ENCODE measurements at places on chromosomes 4 and X.
A peak's percentile ranks its signal among the peaks of the same experiment; 100 is the strongest.

DNA sequence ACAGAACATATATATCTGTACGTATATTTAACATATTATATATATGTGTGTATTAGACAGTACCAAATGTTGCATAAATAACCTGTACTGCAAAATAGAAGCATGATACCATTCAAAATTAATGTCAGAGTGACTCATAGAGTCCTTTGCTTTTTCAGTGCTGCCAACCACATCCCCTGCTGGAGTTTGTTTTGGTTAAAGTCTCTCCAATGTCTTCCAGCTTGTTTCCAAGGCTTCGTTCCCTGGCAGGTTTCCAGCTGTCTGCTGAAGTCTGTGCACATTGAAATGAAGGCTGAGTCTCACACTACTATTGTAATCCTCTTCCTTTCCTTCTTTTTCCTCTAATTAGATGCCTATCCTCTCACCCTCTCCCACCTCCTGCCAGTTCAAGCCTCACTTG lies 14.9 kb downstream of the NRK start:
- DNase-seq: no peak

DNA sequence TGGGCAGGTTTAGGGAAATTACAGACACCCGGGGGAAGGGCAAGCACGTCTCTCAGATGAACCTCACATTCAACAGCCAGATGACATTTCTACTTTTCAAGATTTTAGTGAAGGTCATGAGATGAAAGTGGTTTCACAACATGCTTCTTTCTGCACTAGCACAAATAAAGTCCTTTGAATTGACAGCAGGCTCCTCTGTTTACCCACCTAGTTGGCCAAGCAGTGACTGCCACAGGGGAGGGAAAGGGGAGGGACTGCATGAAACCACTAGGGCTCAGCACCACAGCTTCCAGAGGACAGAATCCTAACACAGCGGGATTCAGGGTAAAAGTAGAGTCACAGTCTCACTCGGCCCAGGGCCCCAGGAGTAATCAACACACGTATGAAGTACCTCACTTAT lies 6.2 kb downstream of the RAB40A start:
- DNase-seq: no peak

DNA sequence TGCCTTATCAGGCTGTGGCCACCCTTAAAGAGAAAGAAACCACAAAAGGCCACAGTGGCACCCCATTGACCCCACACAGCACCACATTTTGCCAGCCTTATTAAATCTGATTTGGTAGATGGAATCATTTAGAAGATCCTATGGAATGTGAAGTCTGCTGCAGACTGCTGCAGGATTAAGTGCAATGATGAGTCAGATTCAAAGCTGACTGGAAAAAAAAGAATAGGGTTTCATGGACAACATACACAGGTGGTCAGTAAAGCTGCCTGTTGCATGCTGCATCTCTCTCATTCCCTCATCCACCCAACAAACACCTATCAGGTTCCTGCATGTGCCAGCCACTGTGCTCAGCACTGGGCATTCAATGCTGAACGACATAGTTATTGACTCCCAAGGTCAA lies 56.6 kb downstream of the CHST7 start:
- no peak for DNase-seq

GRCh38 chrX:3219231-3219630 lies 127.2 kb downstream of the MXRA5 start:
- DNase-seq: no peak

GRCh38 chr4:84189144-84189543 lies 309.9 kb downstream of the NKX6-1 start:
- no peak for DNase-seq

DNA sequence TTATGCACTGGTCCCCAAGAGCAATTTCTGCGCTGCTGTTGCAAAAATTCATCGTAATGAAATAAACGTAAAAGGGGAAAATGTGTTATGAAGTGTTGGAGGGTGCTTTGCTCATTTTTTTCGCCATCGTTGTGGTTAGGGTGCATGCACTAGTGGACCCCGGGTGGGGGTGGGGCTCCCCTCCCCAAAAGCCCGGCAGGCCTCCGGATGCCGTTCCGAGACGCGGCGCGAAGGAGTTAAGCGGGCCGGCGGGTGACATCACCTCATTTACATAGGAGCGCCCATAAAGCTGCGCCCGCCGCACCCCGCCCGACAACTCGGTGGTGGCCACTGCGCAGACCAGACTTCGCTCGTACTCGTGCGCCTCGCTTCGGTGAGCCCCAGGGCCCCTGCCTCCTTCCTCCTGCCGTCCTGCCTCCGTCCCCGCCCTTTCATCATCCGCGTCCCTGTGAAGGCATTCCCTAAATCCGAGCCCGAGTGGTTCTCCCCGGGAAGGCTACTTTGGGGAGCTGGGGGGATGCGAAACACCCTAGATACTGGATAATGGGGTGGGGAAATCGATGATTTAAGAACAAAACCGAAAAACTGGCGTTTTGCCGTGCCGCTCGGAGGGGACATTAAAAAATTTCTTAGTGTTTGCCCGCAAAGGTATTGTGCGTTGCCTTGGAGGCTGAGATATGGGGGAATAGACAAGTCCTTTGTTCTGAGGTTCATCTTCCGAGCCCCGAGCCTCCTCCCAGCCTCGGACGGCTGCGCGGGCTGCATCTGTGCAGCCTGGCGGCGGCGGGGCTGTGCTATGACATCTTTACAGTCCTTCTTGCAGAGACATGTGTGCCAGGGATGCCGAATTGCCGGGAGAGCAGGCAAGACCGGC lies at the start of gene TMSB4X:
TSS of gene TMSB4X (plus strand) at position 315 of the 874 bp plus-strand sequence.
- no peak for DNase-seq

DNA sequence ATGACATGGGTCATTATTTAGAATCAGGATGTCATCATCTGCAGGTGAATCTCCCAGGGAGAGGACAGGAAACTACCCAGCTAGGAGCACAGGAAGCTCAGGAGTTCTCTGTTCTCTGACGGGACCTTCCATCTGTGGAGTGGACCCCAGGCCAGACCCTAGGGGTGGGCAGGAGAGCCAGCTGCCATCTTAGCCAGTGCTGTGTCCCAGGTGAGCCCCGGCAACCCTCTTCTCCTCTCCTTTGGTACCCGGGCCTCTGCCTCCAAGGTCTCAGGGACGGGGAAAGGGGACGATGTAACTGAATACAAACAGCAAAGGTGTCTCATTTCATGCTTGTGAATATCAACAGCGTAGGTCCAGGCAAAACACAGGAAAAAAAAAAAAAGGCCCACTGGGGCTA lies 48.5 kb downstream of the C4orf50 start:
- no peak for DNase-seq

- no peak for DNase-seq
Measured at GRCh38 chrX:14505648-14506047, 23.7 kb upstream of the GLRA2 start.

DNA sequence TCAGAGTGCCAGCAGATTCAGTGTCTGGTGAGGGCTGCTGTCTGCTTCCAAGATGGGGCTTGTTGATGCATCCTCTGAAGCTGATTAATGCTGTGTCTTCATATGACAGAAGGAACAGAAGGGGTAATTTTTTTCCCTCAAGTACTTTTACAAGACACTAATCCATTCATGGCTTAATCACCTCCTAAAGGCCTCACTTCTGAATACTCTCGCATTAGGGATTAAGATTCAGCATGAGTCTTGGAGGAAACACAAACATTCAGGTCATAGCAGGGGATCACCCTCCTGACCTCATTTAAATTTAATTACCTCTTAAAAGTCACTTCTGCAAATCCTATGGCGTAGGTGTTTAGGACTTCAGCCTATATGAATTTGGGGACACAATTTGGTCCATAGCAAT lies 1145.5 kb upstream of the PCDH10 start:
- DNase-seq: no peak

- no peak for DNase-seq
Measured at GRCh38 chr4:52984462-52984881, 122.4 kb downstream of the RASL11B start.

- DNase-seq: peak; percentile 58
Measured at GRCh38 chr4:143336781-143337599, at the start of gene GAB1. TSS of gene GAB1 (plus strand) at chr4:143336876. CDS start at chr4:143337189, 313 bp downstream.

GRCh38 chr4:8133897-8134563 lies 24.6 kb downstream of the ABLIM2 start:
- no peak for DNase-seq

GRCh38 chr4:141640696-141641095 lies 4.3 kb downstream of the IL15 start:
- DNase-seq: no peak

DNA sequence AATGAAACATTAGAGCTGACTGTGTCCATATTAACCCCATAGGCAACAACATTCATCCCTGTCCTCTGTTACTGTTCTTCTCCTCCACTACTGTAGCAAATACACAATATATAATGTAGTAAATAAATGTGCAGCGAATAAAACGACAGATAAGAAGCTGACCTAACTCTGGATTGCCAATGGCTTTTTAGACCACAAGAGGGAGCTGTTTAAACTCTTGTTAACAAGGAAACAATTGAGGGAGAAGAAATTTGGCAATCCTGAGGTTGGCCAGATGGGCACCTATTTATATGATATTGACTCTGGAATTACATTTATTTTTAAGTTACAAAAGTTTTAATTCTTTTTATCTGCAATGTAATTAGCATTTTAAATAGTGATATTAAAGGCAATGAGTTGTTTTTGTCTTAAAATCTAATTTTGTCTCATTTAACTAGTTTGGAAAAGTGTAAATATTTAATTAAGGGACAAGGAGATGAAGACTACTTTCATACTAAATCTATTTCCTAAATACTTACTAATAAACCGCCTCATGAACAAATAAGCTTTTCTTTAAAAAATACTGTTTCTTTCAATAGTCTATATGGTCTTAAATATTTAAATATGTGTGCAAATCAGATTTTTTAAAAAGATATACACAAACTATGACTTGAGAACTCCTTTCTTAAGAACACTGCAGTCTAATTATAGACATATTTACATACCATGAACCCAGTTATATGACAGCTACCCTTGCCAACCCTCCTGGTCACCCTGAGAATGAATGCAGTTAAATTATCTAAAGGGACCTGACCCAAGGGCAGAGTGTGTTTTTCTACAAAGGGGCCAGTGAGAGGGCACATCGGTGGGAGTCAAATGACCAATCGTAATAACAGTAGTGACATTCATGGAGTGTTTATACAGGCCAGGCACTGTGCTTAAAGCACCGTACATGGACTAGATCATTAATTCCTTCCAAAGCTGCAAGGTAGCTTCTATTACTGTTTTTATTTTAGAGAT lies 52.9 kb upstream of the HPF1 start:
- peak; percentile 37 for DNase-seq

- DNase-seq: no peak
Measured at GRCh38 chr4:148443512-148444295, 1.5 kb upstream of the NR3C2 start.

DNA sequence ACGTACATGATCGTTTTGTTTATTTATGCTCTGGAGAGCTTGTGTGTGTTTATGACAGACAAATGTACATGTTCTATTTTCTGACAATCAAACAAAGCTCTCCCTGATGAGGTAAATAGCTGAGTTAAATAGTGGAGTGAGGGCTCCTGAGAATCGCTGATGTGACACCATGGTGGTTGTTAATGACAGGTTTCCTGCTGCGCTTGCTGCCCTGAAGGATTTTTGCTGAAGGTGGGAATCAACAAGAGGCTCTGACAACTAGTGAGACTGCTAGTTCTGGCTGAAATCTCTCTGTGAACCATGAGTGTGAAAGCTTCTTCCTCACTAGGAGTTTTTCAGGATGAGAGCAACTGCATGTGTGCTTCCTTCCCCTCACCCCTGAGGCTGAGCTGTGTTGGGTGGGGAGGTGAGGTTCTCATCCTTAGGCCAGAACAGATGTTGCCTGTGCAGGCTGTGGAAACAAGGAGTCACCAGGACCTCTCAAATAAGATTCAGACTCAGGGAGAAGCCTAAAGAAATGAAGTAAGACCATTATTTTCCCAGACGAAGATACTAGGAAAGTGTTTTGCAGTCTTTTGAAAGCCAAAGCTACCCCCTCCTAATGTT lies 173.4 kb upstream of the JADE1 start:
- no peak for DNase-seq

DNA sequence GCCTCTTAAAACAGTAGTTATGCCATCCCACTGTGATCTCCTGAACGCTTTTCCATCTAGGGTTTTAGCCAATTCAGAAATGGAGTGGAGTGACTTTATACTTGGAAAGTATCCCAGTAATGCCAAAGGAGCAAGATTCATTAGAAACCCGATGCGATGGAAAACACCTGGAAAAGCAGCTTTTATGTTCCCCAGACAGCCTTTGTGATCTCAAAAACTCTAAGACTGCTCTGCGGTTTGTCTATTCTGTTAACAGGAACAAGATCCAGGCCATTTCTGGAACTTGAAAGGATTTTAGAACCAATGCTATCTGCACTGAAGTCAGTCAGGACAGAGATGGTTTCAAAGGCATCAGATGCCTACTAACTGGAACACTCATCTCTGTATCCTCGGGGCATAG lies 145.1 kb downstream of the APBB2 start:
- DNase-seq: no peak

GRCh38 chr4:186266729-186267456 lies 904 bp downstream of the F11 start:
- DNase-seq: no peak

- DNase-seq: no peak
Measured at GRCh38 chrX:151563449-151563848, at the start of gene PASD1. TSS of gene PASD1 (plus strand) at chrX:151563675. CDS start at chrX:151601554, 37,879 bp downstream.

GRCh38 chr4:78568640-78569305 lies 17.2 kb downstream of the ANXA3 start:
- no peak for DNase-seq

DNA sequence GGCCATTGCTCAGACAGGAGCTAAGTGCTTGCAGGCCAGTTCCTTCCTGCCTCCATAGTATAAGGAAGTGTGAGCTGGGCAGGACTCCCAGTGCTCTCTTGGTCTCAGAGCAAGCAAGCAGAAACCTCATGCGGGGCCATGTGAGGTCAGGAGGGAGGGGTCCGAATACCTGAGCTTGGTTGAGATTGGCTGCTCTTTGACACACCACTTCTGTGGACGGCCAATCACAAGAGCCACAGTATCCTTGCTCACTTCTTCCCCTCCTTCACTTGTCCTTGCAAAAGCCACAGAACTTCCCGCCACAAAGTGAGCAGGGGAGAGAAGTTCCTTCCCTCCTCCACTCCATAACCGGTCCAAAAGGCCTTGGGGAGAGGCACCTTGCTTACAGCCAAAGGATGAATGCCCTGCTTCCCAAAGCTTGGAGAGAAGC lies 56.7 kb downstream of the PRPS1 start:
- no peak for DNase-seq

- no peak for DNase-seq
Measured at GRCh38 chr4:138487230-138487629, 245.1 kb upstream of the SLC7A11 start.

- DNase-seq: no peak
Measured at GRCh38 chr4:28508636-28509035, 1648.0 kb downstream of the STIM2 start.

DNA sequence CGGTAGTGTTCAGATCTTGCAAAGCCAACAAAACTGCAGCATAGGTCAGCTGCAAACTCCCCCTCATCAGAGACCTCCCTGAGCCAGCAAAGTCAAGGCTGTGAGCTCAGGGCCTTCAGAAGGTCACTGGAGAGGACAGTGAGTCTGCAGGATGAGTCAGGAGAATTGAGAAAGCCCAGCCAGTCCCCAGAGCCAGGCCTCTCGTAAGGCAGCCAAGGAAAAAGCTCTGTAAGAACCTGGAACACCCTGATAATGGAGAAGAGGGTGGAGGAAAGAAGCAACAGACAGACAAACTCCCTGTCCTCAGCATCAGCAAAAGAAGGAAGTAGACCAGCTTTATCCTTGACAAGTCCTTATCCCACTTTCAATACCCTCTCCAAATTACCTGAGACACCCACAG lies 33.0 kb downstream of the GRIA3 start:
- DNase-seq: no peak
